ENCODE measurements at places on chromosomes 12 and 14.
A peak's percentile ranks its signal among the peaks of the same experiment; 100 is the strongest.

- no peak overlapping the region for H3K4me3 ChIP-seq
- H3K36me3 ChIP-seq = no peaks in the 10 kb centered on the region
These were observed 107.0 kb upstream of the PRICKLE1 start for GRCh38 chr12:42696406-42697149.

DNA sequence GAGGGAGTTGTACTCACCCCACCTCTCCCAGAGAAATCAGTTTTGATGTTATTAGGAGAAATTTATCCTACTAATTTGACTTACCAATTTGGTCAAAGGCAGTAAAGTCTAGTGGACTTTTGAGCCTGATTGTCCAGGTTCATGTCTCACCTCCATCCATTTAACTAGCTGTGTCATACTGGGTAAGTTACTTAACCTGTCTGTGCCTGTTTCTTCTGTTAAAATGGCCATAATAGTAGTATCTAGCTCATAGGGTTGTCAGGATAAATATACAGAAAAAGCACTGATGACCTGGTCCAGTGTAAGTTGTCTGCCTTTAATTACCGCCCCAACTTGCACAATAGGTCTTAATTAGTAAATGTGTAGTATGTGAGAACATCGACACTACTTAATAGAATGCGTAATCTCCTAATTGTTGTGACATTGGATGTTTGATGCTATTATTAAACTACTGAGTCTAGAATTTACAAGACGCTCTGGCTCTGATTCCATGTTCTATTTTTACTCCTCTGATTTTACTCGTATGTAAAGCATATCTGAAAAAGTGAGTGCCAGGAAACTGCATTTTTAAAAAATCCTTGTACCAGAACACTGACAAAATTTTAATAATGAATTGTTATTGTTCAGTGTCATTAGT is 1.5 kb downstream of the RAB21 start:
- peak overlapping the region; percentile 95 for H3K27ac ChIP-seq
- H3K27me3 ChIP-seq = no peaks in the 10 kb centered on the region
- DNase-seq = no peak
- peak overlapping the region; percentile 94 for H3K4me3 ChIP-seq
- peaks cover 26% of the 10 kb centered on the region for H3K36me3 ChIP-seq

DNA sequence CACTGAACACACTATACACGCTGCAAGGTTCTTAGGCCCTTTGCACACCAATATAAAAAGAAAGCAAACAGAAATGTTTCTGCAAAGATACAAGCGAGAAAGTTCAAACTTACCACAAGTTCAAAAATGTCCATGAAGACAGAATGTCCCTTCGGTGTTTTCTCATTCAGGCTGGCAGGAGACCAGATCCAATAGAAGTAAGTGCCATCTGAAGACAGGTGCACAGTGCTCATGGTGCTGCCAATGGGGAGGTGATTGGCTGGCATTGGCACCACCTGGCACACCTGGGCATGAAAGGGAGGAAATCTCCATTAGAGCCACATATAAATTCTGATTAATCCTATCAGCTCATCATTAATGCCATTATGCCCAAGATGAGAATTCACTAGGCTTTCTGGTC is 76.3 kb downstream of the HECTD4 start:
- peaks cover 22% of the 10 kb centered on the region for H3K36me3 ChIP-seq
- no peak overlapping the region for H3K27ac ChIP-seq
- H3K27me3 ChIP-seq = no peaks in the 10 kb centered on the region
- no peaks in the 10 kb centered on the region for H3K4me1 ChIP-seq
- H3K4me3 ChIP-seq = no peak overlapping the region
- DNase-seq = no peak

- no peak overlapping the region for H3K4me3 ChIP-seq
- H3K4me1 ChIP-seq = no peaks in the 10 kb centered on the region
- no peaks in the 10 kb centered on the region for H3K36me3 ChIP-seq
These were observed 12.6 kb upstream of the CYP46A1 start for GRCh38 chr14:99671235-99672224.

DNA sequence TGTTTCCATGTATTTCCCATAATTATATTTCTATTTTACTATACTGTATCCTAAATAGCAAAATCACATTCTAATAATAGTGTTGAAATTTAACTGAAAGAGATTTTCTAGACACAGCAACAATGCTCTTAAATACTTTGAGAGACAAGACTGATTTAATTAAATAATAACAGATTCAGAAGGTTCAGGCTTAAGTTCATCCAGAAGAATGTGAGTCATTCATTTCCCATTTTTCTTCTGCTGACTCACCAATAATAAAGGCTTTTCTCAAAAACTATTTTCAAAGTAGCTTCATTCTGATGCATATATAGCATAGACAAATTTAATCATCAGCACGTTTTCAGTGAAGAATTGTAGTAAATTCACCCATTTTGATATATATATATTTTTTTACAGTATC is 481.4 kb downstream of the MDGA2 start:
- no peak overlapping the region for H3K27ac ChIP-seq
- H3K4me1 ChIP-seq = no peaks in the 10 kb centered on the region
- DNase-seq = no peak
- H3K36me3 ChIP-seq = no peaks in the 10 kb centered on the region
- no peaks in the 10 kb centered on the region for H3K27me3 ChIP-seq

DNA sequence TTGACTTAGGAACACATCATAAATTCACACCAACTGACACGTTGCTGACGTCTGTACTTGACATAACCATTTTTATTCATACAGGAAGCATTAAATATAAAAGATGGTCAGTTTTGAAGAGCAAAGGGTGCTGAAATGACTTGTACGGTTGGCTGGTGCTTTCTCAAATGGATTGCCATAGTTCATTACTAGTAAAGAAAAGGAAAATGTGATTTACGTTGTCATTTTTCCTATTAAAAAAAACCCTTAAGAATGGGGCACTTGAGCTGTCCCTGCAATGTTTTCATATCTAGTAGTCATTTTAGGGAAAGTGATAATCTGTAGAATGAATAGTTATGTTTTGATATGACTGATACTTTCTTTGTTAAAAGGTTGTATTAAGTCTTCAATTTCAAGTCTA is 22.5 kb upstream of the MANSC4 start:
- H3K27me3 ChIP-seq = no peaks in the 10 kb centered on the region
- peaks cover 21% of the 10 kb centered on the region for H3K4me1 ChIP-seq
- H3K27ac ChIP-seq = no peak overlapping the region
- no peak for DNase-seq
- no peak overlapping the region for H3K4me3 ChIP-seq

DNA sequence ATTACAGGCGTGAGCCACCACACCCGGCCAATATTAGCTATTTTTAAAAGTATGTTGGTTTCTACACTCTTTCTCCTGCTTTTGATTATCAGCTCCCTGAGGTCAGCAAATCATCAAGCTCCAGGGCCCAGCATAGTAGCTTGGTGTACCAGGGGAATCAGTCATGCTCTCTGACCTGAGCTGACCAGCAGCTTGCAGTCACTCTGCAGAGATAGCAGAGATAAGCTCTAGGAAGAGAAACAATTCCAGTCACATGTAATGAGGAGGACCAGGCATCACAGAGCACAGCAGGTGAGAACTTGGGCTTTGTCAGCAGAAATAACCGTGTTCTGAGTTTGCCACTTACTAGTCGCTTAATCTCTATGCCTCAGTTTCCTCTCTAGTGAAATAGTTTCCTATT is 8.5 kb downstream of the PLEKHD1 start:
- H3K4me3 ChIP-seq = no peak overlapping the region
- H3K4me1 ChIP-seq = no peaks in the 10 kb centered on the region
- no peaks in the 10 kb centered on the region for H3K36me3 ChIP-seq
- H3K27me3 ChIP-seq = peaks cover 33% of the 10 kb centered on the region

DNA sequence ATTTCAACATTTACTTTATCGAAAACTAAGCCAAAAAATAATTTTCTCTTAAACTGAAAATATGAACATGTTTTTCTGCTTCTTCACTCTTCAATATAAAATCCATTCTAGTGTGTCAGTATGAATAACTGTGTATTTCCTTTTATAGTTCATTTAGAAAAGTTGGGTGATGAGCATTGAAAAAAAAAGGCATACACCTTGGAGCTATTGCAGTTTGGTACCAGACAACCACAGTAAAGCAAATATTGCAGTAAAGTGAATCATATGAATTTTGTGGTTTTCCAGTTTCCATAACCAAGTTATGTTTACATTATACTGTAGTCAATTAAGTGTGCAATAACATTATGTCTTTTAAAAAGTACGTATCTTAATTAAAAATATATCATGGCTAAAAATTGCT is 195.0 kb upstream of the FOXG1 start:
- H3K36me3 ChIP-seq = no peaks in the 10 kb centered on the region
- H3K4me3 ChIP-seq = no peak overlapping the region
- H3K27me3 ChIP-seq = no peaks in the 10 kb centered on the region

- no peaks in the 10 kb centered on the region for H3K36me3 ChIP-seq
- H3K27ac ChIP-seq = no peak overlapping the region
- H3K27me3 ChIP-seq = no peaks in the 10 kb centered on the region
- no peak for DNase-seq
- H3K4me3 ChIP-seq = no peak overlapping the region
These were observed 88.6 kb downstream of the RAD51B start for GRCh38 chr14:67908052-67908754.

DNA sequence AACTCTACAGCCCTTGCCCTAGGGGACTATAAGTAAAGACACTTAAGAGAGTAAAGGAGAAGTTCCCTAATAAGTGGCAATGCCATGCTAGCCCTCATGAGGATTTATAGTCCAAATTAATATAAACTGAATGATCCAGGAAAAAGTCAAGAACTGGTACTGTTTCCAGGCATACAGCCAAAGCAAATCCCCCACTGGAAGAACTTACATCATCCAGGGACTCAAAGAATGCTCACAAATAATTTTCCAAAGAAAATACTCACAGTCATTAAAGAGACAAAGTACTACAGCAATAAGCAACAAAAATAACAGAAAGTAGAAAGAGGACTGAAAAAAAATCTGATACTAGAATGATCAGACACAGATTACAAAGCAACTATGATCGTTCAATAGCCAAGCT is 79.7 kb upstream of the RAP1B start:
- DNase-seq = no peak
- no peaks in the 10 kb centered on the region for H3K36me3 ChIP-seq
- H3K4me3 ChIP-seq = no peak overlapping the region
- H3K4me1 ChIP-seq = no peaks in the 10 kb centered on the region
- no peaks in the 10 kb centered on the region for H3K27me3 ChIP-seq

DNA sequence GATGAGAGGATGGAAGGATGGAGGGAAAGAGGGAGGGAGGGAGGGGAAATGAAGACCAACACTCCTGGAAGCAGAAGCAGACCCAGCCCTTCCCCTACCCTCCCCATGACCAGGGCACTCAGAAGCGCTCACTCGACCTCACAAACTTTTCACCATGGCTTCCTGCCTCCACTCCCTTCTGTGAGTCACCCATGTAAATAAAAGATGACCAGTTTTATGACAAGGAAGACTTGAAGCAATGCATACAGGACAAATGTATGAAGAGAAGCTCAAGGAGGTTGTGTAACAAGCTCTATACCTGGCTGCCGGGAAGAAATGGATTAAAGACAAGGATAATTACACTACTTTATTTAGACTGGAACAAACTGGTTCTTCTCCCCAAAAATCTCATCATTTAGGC is 63.8 kb downstream of the CDC42BPB start:
- DNase-seq = no peak
- no peak overlapping the region for H3K27ac ChIP-seq
- H3K27me3 ChIP-seq = no peaks in the 10 kb centered on the region
- no peaks in the 10 kb centered on the region for H3K4me1 ChIP-seq

GRCh38 chr12:120971299-120972180 is 6.8 kb upstream of the HNF1A start:
- H3K27me3 ChIP-seq = no peaks in the 10 kb centered on the region
- H3K4me1 ChIP-seq = no peaks in the 10 kb centered on the region
- H3K36me3 ChIP-seq = no peaks in the 10 kb centered on the region
- H3K4me3 ChIP-seq = peak overlapping the region; percentile 25
- no peak overlapping the region for H3K27ac ChIP-seq

- no peak overlapping the region for H3K4me3 ChIP-seq
- no peaks in the 10 kb centered on the region for H3K4me1 ChIP-seq
- H3K36me3 ChIP-seq = no peaks in the 10 kb centered on the region
- no peaks in the 10 kb centered on the region for H3K27me3 ChIP-seq
- no peak overlapping the region for H3K27ac ChIP-seq
These were observed 585.5 kb downstream of the VRK1 start for GRCh38 chr14:97382616-97383226.

DNA sequence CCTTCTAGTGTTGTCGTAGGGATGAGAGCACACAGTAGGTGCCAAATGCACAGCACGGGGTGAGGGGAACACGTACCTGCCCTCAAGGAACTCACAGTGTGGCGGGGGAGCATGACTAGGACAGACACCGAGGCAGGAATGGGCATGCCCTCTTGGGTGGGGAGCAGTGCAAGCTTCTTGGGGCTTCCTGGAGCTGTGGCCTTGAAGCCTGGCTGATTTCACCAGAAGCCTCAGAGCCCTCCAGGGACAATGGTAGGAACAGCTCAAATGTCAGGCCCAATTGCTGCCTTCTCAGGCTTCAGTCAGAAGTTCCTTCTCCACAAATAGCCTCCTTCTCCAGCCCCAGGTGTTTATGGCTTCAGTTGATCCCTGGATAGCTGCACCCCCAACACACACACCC is 43.4 kb downstream of the TEAD4 start:
- H3K4me3 ChIP-seq = no peak overlapping the region
- H3K4me1 ChIP-seq = no peaks in the 10 kb centered on the region
- no peak for DNase-seq
- no peak overlapping the region for H3K27ac ChIP-seq

- H3K4me3 ChIP-seq = no peak overlapping the region
- no peak for DNase-seq
- H3K27me3 ChIP-seq = no peaks in the 10 kb centered on the region
- H3K4me1 ChIP-seq = no peaks in the 10 kb centered on the region
- no peaks in the 10 kb centered on the region for H3K36me3 ChIP-seq
These were observed 16.6 kb upstream of the DTX1 start for GRCh38 chr12:113039911-113040445.

Measured in common myeloid progenitor, CD34-positive (primary cell).